ENCODE measurements at places on chromosomes 2 and 18.

DNA sequence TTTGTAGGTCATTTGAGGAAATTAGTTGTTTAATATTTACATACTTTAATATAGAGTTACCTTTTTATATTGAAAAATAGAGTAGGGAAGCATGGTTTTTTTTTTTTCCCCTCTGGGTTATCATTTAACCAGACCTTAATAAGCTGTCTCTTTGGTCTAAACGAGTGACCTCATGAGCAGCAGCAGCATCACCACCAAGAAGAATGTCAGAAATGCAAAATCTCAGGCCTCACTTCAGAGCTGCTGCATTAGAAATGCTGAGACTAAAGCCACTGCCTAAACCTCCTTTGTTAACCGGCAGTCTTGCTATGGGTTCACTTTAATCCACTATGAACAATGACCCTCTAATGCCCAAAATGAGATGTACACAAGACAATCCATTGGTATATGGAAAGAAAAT, 733.7 kb upstream of the FAM98A start:
- no peak for DNase-seq

GRCh38 chr18:45320724-45321123, 294.6 kb upstream of the SLC14A2 start:
- DNase-seq: no peak

DNA sequence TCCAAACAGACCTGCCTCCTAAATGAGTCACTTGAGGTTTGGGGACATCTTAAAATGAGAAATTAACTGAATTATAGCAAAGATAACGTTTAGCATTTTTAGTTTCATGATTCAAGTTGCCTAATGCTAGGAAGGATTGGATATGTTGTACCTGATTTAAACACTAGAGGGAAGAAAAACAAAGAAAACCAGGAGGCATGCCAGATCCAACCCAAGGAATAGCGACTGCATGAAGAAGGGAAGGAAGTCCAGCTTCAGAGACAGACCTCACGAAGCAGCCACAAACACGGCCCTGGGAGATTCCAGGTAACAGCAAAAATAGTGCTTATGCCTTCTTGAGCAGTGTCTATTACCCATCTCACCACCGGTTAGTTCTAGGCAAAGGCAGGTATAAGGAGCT, 499.9 kb upstream of the SPHKAP start:
- DNase-seq: no peak

- no peak for DNase-seq
Measured at GRCh38 chr2:206432193-206433082, 10.9 kb upstream of the ADAM23 start.

DNA sequence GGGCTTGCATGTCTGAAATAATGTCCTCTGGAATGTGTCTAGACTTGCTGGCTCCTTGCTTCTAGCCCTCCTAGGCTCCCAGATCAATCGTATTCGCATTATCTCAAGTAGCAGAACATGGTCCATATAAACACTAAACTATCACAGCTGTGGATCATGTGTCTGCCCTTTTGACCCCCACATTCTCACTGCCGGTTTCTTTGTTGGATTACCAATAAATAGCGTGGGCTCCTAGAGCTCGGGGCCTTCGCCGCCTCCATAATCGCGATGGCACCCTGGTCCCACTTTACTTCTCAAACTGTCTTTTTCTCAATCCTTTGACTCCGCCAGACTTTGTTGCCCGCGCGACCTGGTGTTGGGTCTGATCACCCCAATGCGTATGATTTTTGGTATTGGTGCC, 6.3 kb upstream of the SCYGR8 start:
- DNase-seq: no peak

GRCh38 chr18:10441472-10441871, 13.0 kb upstream of the APCDD1 start:
- DNase-seq: no peak

DNA sequence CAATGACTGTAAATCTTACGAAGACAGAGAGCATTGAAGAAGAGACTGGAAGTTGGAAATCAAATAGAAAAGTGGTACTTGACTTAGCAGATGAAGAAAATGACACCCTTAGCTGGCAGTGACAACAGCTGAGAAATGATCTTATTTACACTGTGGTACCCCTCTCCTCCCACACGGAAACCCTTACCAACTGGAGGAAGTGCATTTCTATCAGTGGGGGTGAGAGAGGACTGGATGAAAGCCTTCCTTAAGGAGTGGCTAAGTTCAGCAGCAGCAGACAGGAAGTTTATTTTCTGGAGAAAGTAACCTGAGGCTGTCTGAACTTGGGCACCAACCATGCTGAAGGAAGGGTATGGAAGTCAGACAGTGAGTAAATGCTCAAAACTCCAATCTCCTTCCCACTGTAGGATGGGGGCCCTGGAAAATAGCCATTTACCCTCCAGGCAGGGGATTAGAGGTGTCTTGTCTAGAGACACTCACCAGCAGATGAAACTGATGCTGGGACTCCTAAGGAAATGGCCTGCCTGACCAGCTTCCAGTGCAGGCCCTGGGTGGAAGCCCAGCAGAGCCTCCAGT, 160.2 kb upstream of the NCK2 start:
- DNase-seq: peak; percentile 53

- no peak for DNase-seq
Measured at GRCh38 chr2:40872580-40872979, 420.7 kb upstream of the SLC8A1 start.

DNA sequence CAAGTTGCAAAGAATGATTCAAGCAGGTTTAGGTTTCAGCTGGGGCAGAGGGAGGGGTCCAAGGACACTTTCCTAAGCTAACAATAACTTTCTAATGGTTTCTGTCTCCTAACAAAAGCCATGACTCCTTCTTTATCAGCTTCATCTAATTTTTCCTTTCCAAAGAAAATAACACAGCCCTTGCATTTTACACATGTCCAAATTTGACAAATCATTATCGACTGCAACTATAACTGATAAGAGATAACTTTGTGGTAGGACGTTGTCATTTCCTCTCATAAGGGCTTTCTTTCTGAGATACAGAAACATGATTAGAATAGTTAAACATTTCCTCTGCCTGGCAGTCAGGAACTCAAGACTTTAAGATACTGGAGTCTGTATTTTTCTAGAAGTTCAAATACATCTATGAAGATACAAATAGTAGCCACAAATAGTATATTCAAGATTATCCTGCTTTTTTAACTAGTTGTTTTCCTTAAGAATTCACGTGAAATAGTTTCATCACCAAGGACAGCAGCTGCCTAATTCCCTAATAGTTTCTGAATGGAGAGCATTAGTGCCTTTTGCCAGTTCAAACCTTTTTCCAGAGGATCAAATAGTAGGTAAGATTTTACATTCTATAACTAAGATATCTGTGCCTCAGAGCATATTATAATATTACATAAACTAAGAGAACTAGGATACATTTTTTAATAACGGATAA, 263.2 kb downstream of the EXOC6B start:
- DNase-seq: peak; percentile 21

DNA sequence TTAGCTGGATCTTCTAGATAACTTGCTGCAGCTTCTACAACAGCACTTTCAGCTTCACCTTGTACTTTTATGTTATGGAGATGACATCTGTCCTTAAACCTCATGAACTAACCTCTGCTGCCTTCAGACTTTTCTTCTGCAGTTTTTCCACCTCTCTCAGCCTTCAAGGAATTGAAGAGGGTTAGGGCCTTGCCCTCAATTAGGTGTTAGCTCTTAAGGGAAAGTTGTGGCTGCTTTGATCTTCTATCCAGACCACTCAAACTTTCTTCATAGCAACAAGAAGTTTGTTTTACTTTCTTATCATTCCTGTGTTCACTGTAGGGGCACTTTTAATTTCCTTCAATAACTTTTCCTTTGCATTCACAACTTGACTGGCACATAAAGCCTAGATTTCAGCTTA, 52.3 kb downstream of the ARHGAP15 start:
- no peak for DNase-seq

- no peak for DNase-seq
Measured at GRCh38 chr2:148022351-148022750, 1.5 kb downstream of the MBD5 start.

GRCh38 chr2:215811409-215812345, 201.7 kb downstream of the MREG start:
- DNase-seq: peak; percentile 11

DNA sequence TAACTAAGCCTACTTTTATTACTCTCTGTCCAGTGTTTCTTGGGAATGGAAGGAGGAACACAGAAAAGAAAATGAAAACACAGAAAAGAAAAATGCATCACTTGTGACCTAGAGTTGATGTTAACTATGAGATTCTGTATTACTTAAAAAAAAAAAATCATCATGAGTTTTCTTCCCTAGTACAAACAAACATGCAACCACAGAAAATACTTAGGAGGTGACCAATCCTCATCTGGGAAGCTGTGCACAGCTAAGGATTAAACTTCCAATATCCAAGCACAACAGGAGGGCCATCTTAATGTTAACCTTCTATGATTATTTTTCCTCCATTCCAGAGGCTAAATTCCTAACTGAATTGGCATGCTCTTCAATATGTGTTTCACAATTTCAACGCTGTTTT, 1140.4 kb downstream of the LRP1B start:
- DNase-seq: no peak

DNA sequence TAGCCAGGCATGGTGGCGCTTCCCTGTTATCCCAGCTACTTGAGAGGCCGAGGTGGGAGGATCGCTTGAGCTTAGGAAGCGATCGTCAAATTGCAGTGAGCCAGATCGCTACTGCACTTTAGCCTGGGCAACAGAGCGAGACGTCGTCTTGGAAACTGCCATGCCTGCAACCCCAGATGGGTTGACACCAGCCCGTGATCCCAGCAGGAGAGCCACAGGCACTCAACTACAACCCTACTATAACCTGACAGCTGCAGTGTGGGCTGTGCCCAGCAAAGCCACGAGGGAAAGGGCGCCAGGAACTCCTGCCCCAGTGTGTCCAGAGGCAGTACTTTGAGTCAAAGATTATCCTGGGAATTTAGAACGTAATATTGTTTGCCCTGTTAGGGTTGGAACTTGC, 85.6 kb downstream of the SS18 start:
- DNase-seq: no peak

- no peak for DNase-seq
Measured at GRCh38 chr2:209663139-209663538, 108.5 kb upstream of the UNC80 start.

GRCh38 chr2:141534666-141535362, 596.0 kb downstream of the LRP1B start:
- DNase-seq: peak; percentile 18

- no peak for DNase-seq
Measured at GRCh38 chr2:98483257-98483861, 38.7 kb downstream of the INPP4A start.

- DNase-seq: no peak
Measured at GRCh38 chr2:127651971-127652550, 6.1 kb downstream of the GPR17 start.

Measured in Jurkat, Clone E6-1 (cell line).